ENCODE measurements at places on chromosomes 4 and X. TPM values are rescaled to one million over a fixed set of nuclear protein-coding genes. Genes with fewer than 3 reads are reported as not detected.
A peak's percentile ranks its signal among the peaks of the same experiment; 100 is the strongest.

EDA2R gene
- total RNA-seq: 0.28 TPM

SORCS2 gene
- total RNA-seq: 0.17 TPM

GRCh38 chr4:3679851-3680311 is 86.3 kb upstream of the ADRA2C start:
- H3K27me3 ChIP-seq: peaks cover 6% of the 10 kb centered on the region
- peak; percentile 38 for DNase-seq
- no peaks in the 10 kb centered on the region for H3K36me3 ChIP-seq
- no peak overlapping the region for H3K27ac ChIP-seq
- no peaks in the 10 kb centered on the region for H3K4me1 ChIP-seq

DNA sequence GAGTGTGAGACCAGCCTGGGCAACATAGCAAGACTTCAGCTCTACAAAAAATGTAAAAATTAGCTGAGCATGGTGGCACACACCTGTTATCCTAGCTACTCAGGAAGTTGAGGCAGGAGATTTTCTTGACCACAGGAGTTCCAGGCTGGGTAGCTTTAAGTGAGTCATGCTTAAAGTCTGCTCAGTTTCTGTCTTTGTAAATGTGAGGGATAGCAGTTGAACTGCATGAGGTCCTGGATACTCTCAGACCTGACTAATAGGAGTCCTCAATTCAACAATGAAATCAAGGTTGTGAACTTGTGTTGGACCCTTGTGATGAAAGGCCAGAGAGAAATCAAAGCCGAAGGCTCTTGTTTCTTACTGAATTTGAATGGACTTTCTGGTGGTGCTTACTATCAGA is 45.2 kb downstream of the STARD8 start:
- H3K36me3 ChIP-seq: no peaks in the 10 kb centered on the region
- H3K4me1 ChIP-seq: no peaks in the 10 kb centered on the region
- H3K27me3 ChIP-seq: peaks cover 12% of the 10 kb centered on the region
- peak overlapping the region; percentile 20 for H3K4me3 ChIP-seq
- DNase-seq: no peak

DNA sequence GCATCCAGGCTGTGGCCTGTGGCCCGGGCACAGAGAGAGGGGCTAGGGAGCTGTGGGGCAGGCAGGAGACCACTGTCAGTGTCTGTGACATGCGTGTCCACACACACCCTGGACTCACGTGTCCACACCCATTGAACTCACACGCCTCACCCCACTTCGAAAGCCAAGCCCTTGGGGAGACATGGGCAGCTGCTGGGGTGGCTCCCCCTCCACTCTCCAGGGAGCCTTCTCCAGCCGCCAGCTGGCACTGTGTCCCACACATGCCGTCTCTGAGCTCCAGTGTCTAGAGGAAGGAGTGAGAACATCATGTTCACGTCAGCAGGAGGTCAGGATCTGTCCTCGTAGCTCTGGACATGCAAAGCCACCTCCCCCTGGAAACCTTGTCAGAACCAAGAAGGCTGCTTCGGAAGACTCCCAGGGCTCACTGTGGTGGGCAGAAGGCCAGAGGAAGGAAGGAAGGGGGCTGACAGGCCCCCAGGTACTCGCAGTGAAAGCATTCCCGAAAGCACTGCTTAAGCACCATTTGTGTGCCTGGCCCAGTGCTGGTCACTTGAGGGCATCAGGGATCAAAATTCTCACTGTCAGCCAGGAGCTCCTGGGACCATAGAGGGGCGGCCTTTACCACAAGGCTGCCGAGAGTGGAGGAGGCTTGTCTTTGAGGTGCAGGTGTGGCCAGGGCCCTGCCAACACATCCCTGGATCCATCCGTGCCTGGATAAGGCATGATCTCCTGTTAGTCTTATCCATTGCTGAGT is 61.4 kb downstream of the HTRA3 start:
- DNase-seq: no peak
- no peaks in the 10 kb centered on the region for H3K27me3 ChIP-seq
- no peaks in the 10 kb centered on the region for H3K4me1 ChIP-seq
- peaks cover 4% of the 10 kb centered on the region for H3K36me3 ChIP-seq
- H3K27ac ChIP-seq: no peak overlapping the region
- H3K4me3 ChIP-seq: no peak overlapping the region
